Right renal cortex interstitium (tissue), 3 donors: ENCODE measurements at places on chromosomes 5 and 9. TPM values are rescaled to one million over a fixed set of nuclear protein-coding genes. Genes with fewer than 3 reads are reported as not detected.

DNA sequence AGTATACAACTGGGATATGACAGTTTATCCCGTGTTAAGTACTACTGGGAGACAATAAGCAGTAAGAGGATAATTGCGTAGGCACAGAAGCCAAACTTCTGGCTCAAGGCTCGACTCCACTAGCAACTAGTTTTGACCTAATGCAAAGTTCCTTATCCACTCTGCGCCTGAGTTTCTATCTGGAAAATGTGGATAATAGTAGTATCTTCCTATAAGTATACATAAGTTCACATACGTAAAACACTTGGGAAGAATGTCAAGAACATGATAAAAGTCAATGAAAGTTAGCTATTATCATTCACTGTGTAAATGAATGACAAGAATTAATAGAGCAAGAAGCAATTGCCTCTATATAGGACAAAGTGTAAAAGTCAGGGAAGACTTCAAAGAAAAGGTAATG is 45.7 kb downstream of the FTMT start:
- DNase-seq = no peak

Gene FBLL1
- polyA plus RNA-seq = 0.29 TPM

DNA sequence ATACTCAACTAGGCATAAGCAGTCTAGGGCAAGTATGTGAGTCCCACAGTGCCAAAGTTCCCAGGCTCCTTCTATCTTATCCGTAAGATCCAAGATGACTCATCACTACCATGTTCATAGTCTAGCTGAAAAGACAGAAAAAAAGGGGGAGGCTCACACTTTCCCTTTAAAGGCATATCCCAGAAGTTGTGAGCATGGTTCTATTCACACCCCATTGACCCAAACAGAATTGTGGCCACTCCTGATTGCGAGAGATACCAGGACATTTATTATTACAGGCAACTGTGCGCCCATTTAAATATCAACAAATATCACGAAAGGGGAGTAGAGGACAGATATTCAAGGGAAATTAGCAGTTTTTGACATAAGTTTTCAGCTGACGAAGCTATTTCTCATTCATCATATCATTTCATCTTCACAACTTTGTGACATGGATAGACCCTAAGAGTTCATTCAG is 8.1 kb upstream of the PFDN1 start:
- no peak for DNase-seq

Gene PGM5
- polyA plus RNA-seq = 46.4 TPM

Gene SLC4A9
- 18.1 TPM for polyA plus RNA-seq

Gene MBLAC2
- polyA plus RNA-seq = 10.2 TPM

- DNase-seq = no peak
Observed at GRCh38 chr5:109924237-109925107, 234.7 kb downstream of the MAN2A1 start.

Gene DNAJC25
- 14.1 TPM for polyA plus RNA-seq
